Activated naive CD4-positive, alpha-beta T cell treated with anti-CD3 and anti-CD28 coated beads, Interleukin-2, amount 50 U/mL, for 16 hours (primary cell): ENCODE measurements at places on chromosomes 5 and 9.

- DNase-seq = no peak
Measured at GRCh38 chr9:25537808-25538207, 140.4 kb downstream of the TUSC1 start.

DNA sequence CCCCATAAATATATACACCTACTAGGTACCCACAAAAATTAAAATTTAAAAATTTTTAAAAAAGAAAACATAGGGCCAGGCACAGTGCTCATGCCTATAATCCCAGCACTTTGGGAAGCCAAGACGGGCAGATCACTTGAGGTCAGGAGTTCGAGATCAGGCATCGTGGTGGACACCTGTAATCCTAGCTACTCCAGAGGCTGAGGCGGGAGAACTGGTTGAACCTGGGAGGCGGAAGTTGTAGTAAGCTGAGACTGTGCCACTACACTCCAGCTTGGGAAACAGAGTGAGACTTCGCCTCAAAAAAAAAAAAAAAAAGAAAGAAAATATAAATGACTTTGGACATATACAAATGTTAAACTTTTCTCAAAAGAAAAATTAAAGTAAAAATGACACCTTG lies 33.3 kb upstream of the RNF38 start:
- DNase-seq = no peak

- DNase-seq = no peak
Measured at GRCh38 chr5:135891268-135891667, 4.4 kb downstream of the IL9 start.

DNA sequence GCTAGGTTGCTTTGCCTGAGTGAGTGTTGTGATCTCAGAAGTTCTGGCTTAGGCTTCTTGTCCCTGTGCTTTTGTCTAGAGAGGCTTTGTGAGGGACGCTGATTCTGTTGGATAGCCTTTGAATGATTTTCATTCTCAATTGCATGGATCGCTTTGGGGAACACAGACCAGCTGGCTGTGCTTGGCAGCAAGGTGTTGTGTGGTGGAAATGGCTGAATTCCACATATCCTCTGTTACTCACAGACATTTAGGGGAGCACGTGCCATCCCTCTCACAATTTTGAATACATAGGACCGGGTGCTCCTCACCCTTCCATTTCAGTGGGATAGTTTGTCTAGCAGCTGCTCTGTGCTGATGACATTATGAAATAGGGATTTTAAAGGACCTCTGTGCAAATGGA lies 76.2 kb downstream of the IQGAP2 start:
- no peak for DNase-seq

DNA sequence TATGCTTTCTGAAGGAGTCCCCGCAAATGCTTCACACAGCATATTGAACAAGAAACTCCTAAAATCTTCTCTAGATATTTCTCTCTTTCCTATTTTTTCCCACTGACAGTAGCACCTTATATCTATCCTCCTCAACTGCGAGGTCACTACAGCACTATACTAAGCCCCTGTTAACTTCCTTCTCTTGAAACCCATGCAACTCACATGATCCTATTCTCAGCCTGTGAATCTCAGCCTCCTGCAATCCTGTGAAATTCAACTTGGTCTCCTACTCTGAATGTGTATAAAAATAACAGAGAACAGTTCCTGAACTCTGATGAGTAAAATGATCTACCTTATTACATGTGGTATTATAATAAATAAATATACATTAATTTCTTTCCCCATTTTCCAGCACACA lies 6.1 kb upstream of the PLGRKT start:
- no peak for DNase-seq

- DNase-seq = no peak
Measured at GRCh38 chr9:123686829-123687192, 243.1 kb downstream of the DENND1A start.

DNA sequence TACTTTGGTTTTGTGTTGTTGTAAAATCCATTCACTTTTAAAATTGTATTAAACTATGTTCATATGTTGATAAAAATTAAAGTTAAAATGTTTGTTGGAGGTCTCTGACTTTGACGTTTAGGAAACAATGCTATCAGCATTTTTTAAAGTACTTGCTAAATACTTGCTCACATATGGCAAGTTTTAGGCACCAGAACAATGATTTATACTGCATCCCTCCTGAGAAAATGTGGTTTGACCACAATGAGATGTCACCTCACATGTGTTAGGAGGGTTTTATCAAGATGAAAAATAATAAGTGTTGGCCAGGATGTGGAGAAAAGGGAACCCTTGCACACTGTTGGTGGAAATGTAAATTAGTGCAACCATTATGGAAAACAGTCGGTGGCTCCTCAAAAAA lies 180.8 kb downstream of the HSD17B3 start:
- no peak for DNase-seq

- DNase-seq = no peak
Measured at GRCh38 chr5:73420666-73421065, 27.9 kb downstream of the FOXD1 start.

DNA sequence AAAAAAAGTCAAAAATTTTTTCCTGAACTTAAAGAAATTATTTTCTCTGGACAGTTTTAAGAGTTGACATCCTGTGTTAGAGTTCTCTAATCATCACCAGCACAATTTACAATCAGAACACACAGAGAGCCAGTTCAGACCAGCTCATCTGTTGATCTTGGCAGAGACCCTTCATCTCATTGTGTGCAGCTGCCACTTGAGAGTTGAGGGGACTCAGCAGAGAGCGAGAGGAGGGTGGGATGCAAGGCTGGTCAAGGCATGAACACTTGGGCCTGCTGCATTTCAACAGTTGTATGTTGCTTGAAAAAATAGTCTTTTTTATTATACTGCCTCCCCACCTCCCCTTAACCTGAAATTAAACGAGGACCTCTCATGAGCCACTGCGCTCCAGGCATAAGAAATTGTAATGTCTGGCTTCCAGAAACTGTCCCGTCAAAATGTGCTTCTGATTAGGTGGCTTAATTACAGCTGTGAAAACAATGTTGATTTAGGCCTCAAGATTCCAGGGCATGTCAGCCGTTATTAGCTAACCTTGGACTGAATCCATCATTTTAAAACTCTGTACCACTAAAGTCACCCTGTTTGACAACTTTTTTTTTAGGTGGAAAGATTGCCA lies 383.6 kb downstream of the CCDC171 start:
- no peak for DNase-seq

- DNase-seq = no peak
Measured at GRCh38 chr9:134728021-134728795, 86.6 kb downstream of the COL5A1 start.

GRCh38 chr5:103345461-103345860 lies 86.9 kb downstream of the MACIR start:
- no peak for DNase-seq

- no peak for DNase-seq
Measured at GRCh38 chr9:99732715-99733114, 89.0 kb upstream of the NR4A3 start.

- DNase-seq = no peak
Measured at GRCh38 chr5:11984196-11984595, 80.0 kb upstream of the CTNND2 start.

GRCh38 chr5:178388386-178389025 lies 155.9 kb upstream of the PHYKPL start:
- no peak for DNase-seq

DNA sequence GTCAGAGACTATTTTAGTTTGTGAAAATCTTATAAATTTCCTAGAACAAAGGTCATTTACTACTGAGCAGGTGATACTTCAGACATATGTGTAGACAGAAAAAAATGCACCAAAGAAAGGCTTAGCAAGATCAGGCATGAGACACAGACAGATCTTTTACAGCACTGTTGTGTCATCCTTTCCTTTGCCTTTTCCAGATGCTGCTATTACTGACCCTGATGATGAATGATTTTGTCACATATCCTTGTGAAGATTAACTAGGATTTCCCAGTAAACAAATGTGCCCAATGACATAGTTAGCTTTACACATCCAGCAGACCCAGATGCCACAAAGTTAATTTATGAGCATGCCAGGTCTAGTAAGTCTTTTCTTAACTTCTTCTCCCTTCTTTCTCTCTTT lies 68.2 kb downstream of the DMRTA1 start:
- no peak for DNase-seq

DNA sequence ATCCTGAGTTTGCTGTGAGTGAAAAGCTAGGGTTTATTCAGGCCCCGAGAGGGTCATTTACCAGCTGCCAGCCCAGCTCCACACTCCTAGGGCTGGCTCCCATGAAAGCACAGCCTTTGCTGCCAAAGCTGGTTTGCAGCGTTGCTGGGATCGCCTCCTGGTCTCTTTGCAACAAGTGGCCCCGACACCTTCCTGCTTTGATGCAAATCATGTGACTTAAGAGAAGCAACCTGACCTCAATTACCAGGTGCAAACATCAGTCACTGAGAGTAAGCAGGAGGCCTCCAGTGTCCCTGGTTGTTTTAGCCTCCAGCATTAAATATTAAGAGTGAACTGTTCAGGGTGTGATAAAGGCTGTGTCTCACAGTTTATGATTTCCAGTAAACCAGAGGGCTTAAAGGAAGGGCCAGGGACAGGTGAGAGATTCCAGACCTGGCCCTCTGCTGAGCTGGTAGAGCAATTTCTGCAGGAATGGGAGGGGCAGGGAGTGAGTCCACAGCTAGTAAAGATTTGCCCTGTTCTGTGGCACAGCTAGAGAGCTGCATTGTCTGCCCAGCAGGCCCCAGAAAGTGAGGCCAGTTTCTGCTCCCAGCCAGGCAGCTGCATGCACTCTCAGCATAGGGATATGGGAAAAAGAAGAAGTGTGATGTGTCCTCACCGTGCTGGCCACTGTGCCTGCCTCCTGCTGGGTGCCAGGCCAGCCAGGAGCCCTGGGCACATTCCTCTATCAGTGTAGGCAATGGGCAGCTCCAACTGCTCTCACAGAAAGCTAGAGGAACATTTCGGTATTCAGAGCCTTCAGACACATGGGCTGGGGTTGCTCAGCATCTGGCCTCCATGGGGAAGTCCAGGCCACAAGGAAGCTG lies 58.0 kb downstream of the SLC22A5 start:
- peak; percentile 53 for DNase-seq

- DNase-seq = no peak
Measured at GRCh38 chr9:105950894-105951293, 256.6 kb downstream of the TMEM38B start.

GRCh38 chr9:115461280-115461679 lies 343.3 kb upstream of the TNC start:
- DNase-seq = no peak

- DNase-seq = no peak
Measured at GRCh38 chr5:105751908-105752307, 1918.8 kb downstream of the EFNA5 start.

DNA sequence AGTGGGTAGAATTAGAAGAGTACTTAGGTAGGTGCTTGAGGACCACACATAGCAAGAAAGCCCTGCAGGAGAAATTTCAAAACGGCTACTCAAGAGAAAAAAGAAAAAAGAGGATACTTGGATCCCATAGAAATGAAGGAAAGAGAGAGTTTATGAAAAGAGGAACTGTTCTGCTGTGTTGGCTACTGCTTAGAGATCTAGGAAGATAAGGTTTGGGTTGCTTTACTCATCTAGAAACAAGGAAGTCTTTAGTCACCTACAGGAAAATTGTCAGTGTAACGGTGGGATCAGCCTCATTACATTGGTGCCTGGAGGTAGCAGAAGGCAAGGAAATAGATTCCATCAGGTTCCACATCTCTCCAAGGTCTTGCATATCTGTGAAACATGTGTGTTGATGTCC lies 14.8 kb upstream of the C5orf46 start:
- no peak for DNase-seq

DNA sequence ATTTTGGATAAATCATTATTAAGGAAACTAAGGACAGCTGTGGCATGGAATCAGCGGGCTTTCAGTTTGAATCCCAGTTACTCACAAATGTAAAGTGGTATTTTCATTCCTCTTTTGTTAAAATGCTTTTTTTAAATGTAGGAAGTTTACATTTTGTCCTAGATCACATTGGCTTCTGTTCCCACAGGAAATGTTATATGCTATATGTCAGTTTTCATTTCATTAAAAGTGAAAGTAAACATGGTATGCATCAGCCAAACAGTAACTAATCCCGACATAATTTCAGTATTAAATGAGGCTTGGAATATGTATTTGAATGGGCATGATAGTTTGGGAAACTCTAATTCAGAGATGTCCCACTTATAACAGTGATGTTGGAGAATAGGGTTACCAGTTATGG lies 18.6 kb upstream of the SMIM15 start:
- DNase-seq = no peak

DNA sequence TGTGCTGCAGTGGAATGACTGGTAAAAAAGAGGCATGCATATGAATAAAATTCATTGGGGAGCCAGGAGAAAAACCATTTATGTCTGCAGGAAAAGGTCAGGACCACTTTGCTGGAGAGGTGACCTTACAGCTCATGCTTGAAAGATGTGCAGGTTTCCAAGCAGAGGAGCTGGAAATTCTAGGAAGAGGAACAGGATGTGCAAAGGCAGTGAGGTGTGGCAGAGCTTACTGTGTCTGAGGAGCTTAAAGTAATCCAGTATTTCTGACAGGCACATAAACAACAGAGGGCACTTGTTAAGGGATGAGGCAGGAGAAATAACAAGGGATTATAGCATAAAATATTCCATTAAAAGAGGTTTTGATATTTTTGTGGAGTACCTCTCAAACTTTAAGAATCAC lies 203.2 kb downstream of the CD180 start:
- DNase-seq = no peak

DNA sequence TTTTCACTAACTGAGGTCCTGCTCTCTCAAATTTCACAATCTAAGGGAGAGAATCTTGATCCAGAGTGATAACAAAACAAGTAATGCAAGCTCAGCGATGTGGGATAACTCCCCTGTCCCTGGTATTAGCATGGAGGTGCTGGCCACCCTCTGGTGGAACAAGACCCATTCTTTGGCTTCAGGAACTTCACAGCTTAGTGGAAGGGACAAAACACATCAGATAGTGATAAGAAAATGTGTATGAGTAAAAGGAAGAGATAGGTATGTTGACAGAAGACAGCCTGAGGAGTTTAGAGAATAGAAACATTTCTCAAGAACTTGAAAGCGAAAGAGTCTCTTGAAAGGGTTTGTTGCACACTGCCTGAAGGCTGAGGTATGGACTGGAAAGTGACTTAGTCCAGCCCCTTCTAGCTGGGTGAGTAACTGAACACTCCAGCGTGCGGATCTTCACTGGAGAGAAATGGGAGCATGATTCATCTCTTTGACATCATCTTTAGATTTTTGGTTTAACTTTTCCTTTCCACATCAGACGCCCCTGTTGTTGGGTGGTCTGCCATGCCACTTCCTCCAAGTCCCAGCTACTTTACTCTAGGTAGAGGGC lies 25.4 kb upstream of the ZSWIM6 start:
- no peak for DNase-seq
